GM19239 (cell line): ENCODE measurements at places on chromosomes 2 and 18.

DNA sequence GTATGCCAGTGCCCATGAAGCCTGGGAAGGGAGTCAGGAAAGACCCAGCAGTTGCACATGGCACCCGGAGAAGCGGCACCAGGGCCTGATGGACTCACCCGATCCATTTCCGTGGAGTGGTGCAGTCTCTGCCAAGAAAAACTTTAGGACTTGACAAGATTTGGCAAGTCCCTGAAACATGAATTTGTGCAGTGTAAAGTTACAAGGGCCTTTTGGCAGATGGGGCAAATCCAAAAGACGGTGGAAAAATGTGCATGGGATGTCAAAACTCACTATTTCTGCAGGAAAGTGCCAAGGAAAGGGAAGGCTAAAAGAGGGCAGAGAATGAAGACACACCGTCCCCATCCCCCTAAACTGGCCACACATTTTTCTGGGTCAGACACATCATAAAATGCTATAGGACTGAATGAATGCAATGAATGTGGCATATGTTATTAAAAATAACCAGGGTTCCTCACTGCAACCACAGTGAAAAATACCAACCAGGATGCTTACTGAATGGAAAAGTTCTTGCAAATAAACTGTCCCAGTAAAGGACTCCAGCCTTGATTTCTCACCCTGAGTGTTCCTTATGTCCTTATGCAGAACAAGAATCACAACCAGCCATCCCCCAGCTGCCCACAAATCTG is 173.5 kb upstream of the SIX2 start:
- DNase-seq: no peak

DNA sequence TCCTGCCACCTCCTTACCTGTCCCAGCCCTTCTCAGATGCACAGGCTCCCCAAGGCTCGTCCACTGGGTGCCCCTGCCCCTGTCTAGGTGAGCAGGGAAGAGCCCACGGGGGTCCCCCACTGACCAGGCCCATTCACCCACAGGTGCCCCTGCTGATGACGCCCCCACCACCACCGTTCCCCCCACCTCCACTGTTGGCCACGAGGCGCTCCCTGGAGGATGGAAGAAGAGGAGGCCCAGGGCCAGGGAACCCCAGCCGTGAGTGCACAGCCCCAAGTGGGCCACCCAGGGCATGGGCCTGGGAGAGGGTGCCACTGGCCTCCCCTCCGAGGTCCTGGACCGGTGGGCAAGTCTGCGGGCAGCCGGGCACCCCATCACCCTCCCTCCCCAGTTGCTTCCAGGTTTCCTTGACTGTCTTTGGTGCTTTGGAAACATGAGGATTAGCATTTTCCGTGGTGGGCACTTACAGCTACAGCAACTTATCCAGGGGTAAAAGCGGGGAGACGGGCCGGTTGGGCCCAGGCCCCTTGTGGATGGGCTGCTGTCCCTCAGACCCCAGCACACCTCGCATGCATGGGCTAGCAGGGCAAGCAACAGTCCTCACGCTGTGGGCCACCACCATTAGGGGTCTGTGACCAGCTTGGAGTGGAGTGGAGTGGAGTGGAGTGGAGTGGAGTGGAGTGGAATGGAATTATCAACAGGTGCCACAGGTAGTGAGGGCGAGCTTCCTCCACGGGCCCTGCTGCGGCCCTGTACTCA is 13.2 kb upstream of the KLHL30 start:
- no peak for DNase-seq

DNA sequence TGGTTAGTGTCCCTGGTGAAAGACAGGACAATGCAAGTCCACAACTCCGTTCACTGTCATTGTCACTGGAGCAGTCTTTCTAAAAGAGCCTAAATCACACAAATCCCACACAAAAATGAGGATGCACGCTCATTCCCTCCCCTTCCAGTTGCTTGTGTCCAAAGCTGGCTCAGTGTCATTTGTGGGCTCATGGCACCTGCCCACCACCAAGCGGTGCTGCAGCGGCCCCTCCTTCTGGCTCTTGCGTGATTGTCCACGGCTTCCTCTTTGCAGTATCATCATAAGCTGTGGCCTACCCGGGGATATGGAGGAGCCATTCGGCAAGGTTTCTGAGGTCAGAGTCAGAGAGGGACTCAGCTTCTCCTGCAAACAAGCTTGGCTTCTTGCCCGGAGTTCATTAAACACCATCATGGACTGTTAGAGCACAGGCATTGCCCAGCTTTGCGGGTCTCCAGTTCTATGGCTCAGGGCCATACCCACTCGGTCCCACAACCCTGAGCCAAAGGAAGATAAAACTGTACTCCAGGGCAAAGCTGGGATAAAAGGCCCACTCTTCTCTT is 179.4 kb upstream of the AGAP1 start:
- DNase-seq: no peak

- no peak for DNase-seq
Measured at GRCh38 chr2:162258686-162259085, 15.4 kb upstream of the FAP start.

DNA sequence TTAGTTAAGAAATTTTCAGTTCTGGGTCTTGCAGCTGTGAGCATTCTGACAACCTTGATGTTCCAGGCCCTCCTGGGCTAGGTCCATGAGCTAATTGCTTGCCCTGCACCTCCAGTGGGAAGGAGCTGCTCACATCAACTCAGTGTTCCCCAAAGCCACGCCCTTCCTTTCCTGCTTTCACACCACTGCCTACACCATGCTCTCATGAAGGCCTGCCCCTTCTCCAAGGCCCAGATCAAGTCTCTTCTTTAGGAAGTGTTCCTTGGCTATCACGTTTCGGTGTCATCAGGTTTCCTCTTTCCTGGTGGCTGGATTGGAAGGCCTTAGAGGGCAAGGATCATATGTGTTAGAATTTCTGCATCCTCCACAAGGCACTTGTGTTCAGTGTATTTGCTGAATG is 18.8 kb downstream of the TMEM127 start:
- DNase-seq: no peak

- DNase-seq: no peak
Measured at GRCh38 chr18:35516351-35516750, 18.6 kb upstream of the INO80C start.

DNA sequence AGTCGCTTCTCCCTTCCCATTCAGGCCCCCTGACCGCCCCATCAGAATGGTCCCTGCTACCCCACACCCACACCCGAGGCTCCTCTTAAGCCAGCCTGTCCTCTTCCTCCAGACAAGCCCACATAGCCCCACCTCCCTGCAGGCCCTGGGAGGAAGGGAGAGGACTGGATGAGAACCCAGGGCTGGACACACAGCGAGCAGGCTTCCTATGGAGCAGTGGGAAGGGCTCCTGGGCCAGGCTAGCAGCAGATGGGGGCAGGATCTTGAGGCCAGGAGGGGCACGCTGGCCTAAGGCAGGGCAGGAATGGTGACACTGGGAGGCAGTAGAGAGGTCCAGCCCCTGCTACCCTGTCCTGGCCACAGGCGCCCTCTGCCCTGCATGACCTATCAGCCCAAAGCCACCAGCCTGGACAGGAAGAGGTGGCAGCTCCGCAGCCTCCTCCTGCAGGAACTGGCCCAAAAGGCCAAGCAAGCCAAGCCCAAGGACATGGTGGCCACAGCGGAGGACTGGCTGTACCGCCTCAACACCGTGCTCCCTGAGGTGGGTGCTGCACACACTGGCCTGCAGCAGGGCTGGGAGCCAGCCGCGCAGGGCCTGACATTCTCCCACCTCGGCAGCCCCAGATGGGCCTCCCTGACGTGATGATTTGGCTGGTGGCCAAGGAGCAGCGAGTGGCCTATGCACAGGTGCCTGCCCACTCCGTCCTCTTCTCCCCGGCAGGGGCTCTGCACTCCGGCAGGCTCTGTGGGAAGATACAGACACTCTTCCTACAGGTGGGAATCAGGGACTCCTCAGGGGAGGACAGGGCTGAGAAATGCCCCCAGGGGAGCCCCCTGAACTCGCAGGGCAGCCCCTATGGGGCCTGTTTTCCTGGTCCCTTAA is 43.3 kb downstream of the FER1L5 start:
- DNase-seq: no peak
